Activated gamma-delta T cell (primary cell): ENCODE measurements at places on chromosomes 13 and 19.
A peak's percentile ranks its signal among the peaks of the same experiment; 100 is the strongest.

DNA sequence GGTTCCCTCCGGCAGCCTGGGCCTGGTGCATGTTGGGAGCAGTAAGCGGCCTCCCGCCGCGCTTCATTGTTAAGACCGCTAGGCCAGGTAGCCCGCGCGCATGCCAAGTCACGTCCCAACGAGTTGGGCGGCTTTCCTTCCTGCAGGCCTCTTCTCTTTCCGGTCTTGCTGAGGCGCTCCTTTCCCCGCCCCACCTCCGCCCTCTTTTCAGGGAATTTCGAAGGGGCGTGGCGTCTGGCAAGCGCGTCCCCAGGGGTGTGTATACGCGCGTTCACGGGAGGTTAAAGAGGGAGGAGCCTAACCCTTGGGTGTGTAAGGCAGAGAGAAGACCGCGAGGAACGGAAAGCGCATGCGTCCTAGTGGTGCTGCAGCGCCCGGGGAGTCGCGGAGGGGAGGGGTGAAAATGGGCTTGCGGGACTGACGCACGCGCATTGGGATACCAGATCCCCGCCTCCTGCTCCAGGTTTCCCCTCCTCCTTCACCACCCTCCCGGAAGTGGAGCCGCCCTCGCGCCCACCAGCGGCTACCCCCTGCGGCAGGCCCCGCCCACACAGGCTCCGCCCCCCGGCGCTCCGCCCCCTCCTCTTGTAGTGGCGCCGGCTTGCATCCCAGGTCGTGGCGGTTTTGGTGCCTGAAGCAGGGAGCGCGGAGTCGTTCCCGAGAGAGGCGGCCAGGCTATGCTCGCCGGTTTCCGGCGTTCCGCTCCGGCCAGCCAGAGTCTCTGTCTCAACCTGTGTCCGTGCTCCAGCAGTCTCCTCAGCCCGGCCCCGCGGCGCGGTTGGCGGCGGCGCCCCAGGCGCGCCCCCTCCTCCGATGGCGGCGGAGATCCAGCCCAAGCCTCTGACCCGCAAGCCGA, at the start of gene WDFY2:
Gene WDFY2 (plus strand): TSS at position 588 of the 856 bp plus-strand sequence. CDS start 226 bp downstream, at position 814.
- peak; percentile 98 for DNase-seq

DNA sequence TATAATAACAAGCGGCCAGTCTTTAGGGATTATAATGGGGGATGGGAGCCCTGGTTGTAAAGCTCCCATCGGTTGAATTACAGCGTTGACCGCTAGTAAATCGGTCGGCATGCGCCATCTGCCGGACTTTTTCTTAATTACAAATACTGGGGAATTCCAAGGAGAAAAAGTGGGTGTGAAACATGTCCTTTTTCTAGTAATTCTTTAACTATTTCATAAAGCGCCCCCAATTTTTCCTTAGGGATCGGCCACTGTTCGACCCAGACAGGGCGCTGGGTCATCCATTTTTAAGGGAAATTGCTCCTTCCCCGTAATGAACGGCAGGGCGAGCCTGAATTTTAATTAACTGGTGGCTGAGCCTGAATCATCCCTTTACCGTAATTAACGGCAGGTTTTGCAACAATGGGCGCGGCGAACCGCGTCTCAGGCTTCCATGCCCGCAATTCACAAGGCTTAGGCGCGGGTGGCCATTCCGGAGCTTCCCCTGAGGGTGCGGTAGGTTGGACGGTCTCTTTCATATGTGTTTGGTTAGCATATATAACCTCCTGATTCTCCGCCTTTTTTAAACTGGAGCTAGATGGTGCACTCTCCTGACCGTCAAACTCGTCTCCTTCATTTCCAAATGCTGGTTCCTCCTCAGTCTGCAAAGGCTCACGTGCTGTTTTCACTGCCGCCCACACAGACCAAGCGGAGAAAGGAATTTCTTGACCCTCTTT, 30.2 kb upstream of the EVI5L start:
- DNase-seq = no peak

- no peak for DNase-seq
Measured at GRCh38 chr19:2803486-2804155, 16.0 kb upstream of the ZNF554 start.

- no peak for DNase-seq
Measured at GRCh38 chr13:85565652-85566051, 233.6 kb downstream of the SLITRK6 start.
